ENCODE measurements at places on chromosomes 3 and 15.

DNA sequence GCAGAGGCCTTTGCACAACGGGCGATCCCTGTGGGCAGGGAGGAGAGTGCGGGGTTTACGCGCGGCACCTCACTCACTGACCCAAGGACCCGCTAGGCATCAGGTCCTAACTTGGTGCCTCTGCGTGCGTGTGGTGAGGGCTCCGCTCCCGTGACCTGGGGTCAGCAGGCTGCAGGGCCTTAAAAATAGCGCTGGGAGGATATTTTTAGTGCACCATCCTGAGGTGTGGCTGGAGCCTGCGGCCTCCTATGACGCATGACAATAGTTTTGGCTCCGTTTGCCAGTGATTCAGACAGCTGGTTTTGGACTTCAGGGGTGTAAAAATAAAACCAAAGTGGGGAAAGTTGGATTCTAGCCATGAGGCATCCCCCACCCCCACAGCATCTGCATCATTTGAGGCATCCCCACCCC lies 139.0 kb downstream of the FAM43A start:
- DNase-seq = no peak

DNA sequence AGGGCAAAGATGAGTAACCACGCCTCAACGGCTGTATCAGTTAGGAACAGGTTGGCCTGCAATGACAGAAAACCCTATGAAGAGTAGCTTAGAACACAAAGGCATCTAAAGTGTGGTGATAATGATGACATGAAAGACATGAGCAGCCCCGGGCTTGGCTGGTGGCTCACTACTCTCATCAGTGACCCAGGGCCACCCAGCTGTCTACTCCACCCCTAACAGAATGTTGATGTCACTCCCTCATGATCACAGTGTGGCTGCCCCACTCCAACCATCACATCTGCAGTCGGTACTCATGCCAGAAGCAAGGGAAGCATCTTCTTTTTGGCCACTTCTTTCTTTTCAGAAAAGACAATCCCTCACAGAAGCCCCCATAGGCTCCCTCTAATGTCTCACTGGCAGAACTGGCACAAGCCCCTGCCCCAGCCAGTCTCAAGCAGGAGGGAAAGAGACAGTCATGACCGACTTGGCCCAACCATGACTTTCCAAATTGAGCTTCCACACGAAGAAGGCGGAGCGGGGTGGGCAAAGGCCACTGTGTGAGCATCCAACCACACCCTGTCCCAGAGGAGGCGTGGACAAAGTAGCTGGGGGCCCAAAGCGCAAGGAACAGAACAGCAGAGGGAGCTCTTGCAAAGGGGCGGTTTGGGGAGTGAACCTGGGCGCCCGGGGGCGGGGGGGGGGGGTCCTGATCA lies 72.0 kb upstream of the IQSEC1 start:
- DNase-seq = no peak

- no peak for DNase-seq
These were observed 28.8 kb downstream of the SIAH2 start for GRCh38 chr3:150733936-150734794.

DNA sequence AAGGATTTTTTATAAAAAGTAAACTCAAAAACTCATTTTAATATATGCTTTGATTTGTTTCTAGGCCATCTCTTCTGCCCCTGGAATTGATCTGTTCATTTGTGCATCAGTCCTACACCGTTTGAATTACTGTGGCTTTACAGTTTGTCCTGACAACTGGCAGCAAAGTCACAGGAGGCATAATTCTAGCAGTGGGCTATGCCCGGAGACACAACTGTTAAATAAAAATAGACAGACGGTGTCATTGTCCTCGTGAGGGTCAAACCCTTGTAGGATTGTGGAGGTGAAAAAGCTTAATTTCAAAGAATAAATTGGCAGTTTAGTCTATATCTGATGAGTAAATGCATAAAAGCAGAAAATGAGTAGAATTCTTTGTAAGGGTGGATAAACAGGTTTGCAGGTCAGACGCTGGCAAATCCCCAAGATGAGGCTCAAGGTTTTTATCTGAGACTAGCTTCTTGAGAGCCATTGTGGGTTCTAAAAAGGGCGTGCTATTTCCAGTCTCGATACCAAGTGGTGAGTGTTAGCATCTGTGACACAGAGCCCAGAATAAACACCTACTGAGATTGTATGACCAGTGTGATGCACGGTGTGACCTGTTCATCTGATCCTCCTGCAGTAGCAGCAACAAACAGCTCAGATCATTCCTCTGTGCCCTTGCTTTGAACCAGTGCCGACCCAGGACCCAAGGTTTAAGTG lies 51.5 kb upstream of the SLCO3A1 start:
- DNase-seq = no peak

DNA sequence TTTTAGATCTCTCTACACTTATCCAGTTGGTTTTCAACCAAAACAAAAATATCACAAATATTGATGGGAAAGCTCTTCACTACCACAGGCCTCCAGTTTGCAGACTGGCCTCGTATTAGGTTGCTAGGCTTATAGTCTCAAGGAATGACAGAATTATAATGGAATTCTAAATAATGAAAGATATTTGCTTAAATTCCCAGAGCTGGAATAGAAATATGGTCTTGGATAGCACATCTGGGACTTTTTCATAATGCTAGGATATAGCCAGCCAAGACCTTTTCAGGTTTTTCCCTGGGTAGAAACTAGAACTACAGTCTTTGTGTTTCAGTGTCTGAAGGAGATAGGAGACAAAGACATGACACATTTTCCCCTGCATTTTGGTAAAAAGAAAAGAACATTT lies 121.9 kb upstream of the STAC start:
- no peak for DNase-seq

GRCh38 chr3:129658110-129658843 lies 51.8 kb upstream of the PLXND1 start:
- no peak for DNase-seq

- no peak for DNase-seq
These were observed 9.5 kb downstream of the GASK1A start for GRCh38 chr3:42988566-42988965.

- peak; percentile 86 for DNase-seq
These were observed 21.8 kb upstream of the RBP1 start for GRCh38 chr3:139561255-139561817.

DNA sequence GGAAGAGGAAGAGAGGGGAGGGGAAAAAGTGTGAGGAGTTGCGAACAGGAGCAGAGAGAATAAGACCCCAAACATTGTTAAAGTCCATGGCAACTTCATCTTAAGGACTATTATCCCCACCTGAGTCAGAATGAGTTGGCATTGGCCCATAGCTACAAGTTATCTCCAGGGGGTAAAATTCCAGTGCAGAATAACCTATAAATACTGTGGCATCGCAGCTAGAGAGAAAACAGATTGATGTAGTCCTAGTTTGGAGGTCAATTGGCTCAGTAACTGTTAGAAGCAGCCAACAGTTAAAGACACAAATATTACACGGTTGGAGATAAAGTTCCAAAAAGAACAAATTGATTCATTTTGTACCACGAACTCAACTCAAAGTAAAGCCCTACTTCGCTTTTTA lies 313.9 kb upstream of the CCDC54 start:
- no peak for DNase-seq

- no peak for DNase-seq
These were observed 44.5 kb downstream of the IL17RD start for GRCh38 chr3:57120451-57121174.

GRCh38 chr15:28953573-28954195 lies 67.9 kb downstream of the APBA2 start:
- DNase-seq = no peak

DNA sequence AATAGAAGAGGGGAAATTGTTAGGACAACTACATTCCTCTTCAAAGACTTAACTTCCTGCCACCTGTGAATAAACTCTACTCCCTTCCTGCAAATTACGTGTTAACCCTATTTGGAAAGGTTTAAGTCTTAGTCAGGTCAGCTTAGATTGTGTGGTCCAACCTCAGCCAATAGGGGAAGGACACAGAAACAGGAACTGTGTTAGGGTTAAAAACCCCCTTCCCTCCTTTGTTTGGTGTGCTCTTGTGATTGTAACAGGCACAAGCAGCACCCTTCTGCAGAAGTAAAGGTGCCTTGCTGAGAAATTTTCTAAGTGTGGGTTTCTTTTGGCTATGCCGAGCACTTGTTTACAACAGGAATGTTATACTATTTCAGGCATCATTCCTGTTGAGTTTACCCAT lies 45.0 kb upstream of the FSTL1 start:
- DNase-seq = no peak

DNA sequence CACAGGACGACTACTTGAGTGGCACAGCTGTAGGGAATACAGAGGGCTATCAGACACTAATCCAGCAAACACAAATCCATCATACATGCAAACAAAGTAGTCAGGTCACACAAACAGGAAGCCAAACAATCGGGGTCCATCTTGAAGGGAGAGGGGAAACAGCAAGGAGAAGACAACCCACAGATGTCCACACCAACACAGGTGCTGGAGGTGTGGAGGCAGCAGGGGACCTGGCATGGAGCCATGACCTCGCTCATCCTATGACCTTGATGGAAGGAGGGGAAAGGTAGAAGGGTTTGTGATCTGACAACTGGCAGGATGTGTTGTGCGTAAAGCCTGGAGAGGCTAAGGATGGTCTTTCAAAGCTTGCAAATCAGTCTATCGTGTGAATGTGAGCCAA lies 39.9 kb upstream of the SKOR1 start:
- DNase-seq = peak; percentile 29

DNA sequence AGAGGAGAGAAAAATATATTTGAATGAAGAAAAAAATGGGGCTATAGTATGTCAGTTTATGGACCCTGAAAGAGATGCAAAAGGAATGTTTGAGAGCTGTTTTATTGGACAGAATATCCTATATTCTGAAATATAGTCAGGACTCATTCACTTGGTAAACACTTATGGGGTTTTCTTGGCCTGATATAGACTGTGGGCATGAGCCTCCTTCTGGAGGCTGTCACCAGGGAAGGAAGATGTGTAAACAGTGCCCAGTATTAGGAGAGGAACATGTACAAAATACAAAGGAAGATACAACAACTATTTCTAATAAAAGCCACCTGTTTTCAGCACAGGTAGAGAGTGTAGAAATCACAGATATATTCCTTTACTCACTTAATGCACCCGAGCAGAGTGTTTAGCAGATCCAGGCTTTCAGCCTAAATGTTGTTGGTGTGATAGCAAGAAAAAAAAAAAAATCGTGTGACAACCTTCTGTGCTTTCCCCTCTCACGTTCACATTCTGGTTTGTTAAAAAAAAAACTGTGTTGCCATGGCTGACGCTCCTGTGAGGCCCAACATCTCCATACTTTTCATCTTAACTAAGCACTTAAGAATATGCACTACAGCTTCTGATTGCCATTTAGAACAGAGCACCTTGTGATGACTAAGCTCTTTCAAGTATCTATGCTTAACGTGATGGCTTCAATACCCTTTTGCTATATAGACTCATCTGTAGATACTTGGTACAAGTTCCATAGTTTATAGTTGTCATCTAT lies 134.1 kb downstream of the MBNL1 start:
- DNase-seq = no peak

GRCh38 chr3:197846491-197846890 lies 55.4 kb downstream of the LRCH3 start:
- no peak for DNase-seq

DNA sequence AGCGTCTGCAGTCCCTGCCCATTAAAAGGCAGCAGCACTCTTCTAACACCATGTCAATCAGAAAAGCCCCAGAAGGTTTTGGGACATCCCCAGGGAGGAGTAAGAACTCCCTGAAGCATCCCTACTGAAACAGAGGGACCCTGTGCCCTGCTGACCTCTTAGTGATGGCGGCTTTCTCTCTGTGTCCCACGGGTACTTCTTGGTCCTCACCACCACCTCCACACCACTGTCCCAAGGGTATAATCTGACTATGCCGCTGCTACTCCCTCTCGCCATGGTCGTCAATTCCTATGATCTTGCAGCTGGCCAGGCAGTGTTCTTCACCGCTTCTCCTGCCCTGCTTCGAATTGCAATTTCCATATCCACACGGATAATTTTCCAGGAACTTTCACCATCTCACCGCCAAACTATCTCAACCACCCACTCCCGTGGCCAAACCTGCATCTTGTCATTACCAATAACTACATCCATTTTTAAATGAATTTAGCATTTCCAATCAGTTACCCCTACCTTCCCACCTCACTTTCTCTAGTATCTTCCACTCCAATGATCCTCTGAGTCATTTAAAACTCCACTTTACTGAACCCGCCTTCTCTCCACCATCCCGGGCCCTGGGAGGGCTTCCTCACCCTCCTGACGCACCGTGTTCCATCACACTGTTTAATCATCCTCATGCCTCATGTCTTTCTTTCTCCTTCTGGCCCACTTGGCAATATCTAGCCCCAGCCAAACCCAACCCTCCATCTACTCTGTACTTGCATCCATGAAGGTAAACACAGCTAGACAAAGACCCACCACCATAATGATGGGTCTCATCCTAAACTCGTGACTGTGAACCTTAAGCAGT lies 23.7 kb downstream of the PRR23E start:
- peak; percentile 26 for DNase-seq

DNA sequence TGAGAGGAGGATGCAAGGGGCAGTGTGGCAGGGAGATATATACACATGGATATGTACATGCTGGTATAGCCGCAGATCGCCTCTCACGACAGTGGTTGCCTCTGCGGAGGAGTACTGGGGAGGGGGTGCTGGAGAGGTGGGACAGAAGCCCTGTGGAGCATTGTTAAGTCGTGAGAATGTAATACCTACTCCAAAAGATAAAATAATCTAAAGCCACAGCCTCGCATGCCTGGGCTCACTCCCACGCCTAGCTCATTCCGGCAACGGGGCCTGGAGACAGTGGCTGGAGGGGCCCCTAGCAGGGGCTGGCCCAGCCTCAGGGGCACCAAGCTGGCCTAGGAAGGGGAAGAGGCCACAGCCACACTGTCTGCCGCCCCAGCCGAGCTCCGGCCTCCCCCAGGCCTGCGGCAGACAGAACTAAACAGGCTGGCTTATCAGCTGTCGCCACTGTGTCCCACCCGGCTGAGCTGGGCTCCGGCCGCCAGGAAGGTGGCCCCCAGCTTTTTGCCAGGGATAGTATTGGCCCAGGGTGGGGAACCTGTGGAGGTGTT lies 65.1 kb upstream of the LCTL start:
- no peak for DNase-seq

DNA sequence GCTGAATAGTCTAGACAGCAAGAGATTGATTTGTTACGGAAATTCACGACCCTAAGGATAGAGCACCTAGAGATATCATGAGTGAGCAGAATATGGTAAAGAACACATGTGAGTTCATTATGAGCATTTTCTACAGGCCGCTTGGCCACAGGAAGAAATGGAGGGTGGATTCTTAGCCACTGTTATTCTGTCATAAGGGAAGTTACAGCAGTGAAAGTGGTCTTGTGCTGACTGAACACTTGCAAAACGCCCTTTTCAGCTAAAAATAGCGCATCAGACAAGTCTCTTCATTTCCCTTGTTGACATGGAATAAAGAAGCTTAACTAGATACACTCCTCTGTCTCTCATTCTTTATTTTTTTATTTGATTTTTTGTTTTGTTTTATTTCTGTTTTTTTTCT lies 19.8 kb downstream of the DGKG start:
- DNase-seq = no peak

GRCh38 chr15:79916502-79917132 lies 19.8 kb upstream of the MTHFS start:
- peak; percentile 10 for DNase-seq

- DNase-seq = no peak
These were observed 11.4 kb upstream of the HTR3E start for GRCh38 chr3:184085389-184085852.

All from COR-L47 (cell line).